ENCODE measurements at places on chromosomes 12 and 14. TPM values are rescaled to one million over a fixed set of nuclear protein-coding genes. Genes with fewer than 3 reads are reported as not detected.
A peak's percentile ranks its signal among the peaks of the same experiment; 100 is the strongest.

LPAR5 gene
- total RNA-seq = 0.32 TPM

ASCL1 gene
- total RNA-seq = not detected

OAS3 gene
- total RNA-seq = not detected

MYG1 gene
- total RNA-seq = 80.5 TPM

CPNE6 gene
- not detected for total RNA-seq

- H3K36me3 ChIP-seq = no peaks in the 10 kb centered on the region
- no peak overlapping the region for H3K27ac ChIP-seq
- H3K27me3 ChIP-seq = no peaks in the 10 kb centered on the region
- no peaks in the 10 kb centered on the region for H3K4me1 ChIP-seq
- no peak for DNase-seq
- H3K4me3 ChIP-seq = no peak overlapping the region
Measured at GRCh38 chr12:102438047-102438826, 42.1 kb downstream of the IGF1 start.

DNA sequence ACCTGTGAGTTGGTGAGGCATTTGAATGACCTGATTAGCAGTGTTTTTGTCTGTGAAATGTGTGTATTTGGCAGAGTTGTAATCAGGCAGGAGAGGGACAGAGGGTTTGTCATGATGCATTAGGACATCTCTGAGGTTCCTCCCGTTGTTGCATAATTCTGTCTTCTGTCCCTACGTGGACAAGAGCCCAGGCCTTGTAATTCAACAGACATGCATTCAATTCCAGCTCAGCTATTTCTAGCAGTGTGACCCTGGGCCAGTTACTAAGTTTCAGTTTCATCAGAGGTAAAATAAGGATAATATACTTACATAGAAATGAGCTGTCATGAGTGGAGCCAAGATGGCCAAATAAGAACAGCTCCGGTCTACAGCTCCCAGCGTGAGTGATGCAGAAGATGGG, 208.6 kb downstream of the SLC38A4 start:
- no peak for DNase-seq
- H3K36me3 ChIP-seq = peaks cover 24% of the 10 kb centered on the region
- H3K4me3 ChIP-seq = no peak overlapping the region
- H3K27ac ChIP-seq = no peak overlapping the region
- no peaks in the 10 kb centered on the region for H3K27me3 ChIP-seq
- no peaks in the 10 kb centered on the region for H3K4me1 ChIP-seq

GRCh38 chr12:103657331-103657730, 70.3 kb downstream of the STAB2 start:
- H3K27me3 ChIP-seq = peaks cover 18% of the 10 kb centered on the region
- H3K4me3 ChIP-seq = no peak overlapping the region
- H3K4me1 ChIP-seq = no peaks in the 10 kb centered on the region
- H3K36me3 ChIP-seq = no peaks in the 10 kb centered on the region

GRCh38 chr12:1914114-1914911, 4.1 kb downstream of the CACNA2D4 start:
- no peak overlapping the region for H3K4me3 ChIP-seq
- DNase-seq = peak; percentile 74
- peaks cover 13% of the 10 kb centered on the region for H3K27me3 ChIP-seq
- H3K36me3 ChIP-seq = no peaks in the 10 kb centered on the region
- no peak overlapping the region for H3K27ac ChIP-seq

- H3K27ac ChIP-seq = no peak overlapping the region
- no peak overlapping the region for H3K4me3 ChIP-seq
- no peaks in the 10 kb centered on the region for H3K4me1 ChIP-seq
- no peaks in the 10 kb centered on the region for H3K36me3 ChIP-seq
Measured at GRCh38 chr14:98138666-98139065, 1133.3 kb downstream of the BCL11B start.

DNA sequence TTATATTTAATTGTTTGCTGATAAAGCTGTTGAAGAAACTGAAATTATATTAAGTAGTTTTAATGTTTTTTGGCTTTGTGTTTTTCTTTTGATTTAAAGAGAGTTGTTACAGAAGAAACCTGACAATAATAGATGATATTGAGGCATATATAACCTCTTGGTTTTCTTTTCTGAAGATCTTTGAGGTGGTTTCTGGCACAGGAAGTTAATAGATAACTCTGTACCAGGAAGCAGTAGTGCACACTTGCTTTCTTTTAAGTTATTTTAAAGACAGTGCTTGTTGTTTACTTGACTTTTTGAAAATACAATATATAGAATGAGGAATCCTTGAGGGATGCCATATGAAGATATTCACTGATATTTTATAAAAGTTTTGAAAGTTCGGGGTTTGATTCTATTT, 209.0 kb upstream of the FBXO33 start:
- H3K4me1 ChIP-seq = no peaks in the 10 kb centered on the region
- H3K36me3 ChIP-seq = no peaks in the 10 kb centered on the region
- H3K4me3 ChIP-seq = no peak overlapping the region
- no peak overlapping the region for H3K27ac ChIP-seq

DNA sequence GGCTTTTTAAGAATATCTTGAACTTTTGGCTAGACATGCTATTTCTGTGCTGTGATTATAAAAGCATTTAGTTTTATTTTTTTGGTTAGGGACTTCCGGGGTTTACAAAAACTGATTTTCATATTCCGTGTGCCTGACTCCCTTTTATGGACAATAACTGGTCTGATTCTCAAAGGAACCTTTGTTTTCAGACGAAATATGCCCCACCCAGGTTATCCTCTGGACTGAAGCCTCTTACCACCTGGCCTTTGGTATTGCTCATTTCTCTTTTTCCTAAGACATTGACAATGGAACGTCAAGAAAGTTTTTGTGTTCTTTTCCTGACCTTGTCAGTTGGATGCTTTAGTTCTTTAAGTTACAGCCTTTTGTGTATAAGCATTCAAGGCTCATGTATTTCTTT, 10.8 kb downstream of the TIGAR start:
- H3K4me3 ChIP-seq = no peak overlapping the region
- no peaks in the 10 kb centered on the region for H3K4me1 ChIP-seq
- H3K27me3 ChIP-seq = no peaks in the 10 kb centered on the region
- no peak for DNase-seq

GRCh38 chr12:91216871-91217270, 34.3 kb upstream of the DCN start:
- H3K4me1 ChIP-seq = peaks cover 34% of the 10 kb centered on the region
- H3K27ac ChIP-seq = no peak overlapping the region
- no peaks in the 10 kb centered on the region for H3K27me3 ChIP-seq
- no peak for DNase-seq
- no peaks in the 10 kb centered on the region for H3K36me3 ChIP-seq

DNA sequence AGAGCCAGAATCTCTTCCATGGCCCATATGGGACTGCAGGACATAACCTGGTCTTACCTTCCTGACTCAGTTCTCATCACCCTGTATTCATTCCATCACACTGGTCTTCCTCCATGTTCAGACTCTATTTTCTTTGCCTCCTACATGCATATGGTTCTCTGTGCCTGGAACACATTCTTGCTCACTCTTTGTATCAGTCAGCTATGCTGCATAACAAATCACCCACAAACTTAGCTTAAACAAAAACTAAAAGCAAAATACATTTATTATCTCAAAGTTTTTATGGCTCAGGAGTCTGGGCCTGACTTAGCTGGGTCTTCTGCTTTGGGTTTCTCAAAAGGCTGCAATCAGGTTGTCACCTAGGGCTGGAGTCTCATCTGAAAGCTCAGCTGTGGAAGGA, 712.6 kb upstream of the TBX3 start:
- no peak overlapping the region for H3K4me3 ChIP-seq
- no peaks in the 10 kb centered on the region for H3K36me3 ChIP-seq
- no peak for DNase-seq
- H3K4me1 ChIP-seq = no peaks in the 10 kb centered on the region

DNA sequence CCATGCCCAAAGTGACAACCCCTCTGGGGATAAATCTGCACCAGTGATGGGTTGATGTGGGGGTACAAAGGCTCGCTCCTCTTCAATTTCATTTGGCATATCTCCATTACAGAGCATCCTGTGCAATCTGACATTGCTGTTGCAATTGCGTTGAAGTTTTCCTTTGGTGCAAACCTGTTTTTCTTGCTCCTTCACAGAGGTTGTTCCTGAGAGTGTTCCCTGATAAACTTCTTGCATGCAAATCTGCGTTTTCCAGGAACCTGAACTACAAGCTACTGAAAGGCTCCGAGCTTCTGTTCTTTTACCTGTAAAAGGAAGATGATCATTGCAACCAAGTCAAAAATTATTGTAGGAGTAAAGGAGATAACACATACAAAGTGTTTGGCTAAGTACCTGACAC, 26.1 kb downstream of the SERPINA11 start:
- DNase-seq = no peak
- H3K27me3 ChIP-seq = peaks cover 43% of the 10 kb centered on the region
- no peaks in the 10 kb centered on the region for H3K36me3 ChIP-seq
- no peak overlapping the region for H3K4me3 ChIP-seq
- no peak overlapping the region for H3K27ac ChIP-seq
- no peaks in the 10 kb centered on the region for H3K4me1 ChIP-seq
